Esophagus muscularis mucosa (tissue), 4 donors: ENCODE measurements at places on chromosomes 7 and 10. TPM values are rescaled to one million over a fixed set of nuclear protein-coding genes. Genes with fewer than 3 reads are reported as not detected.

GRCh38 chr7:97770850-97771249 is 39.0 kb downstream of the TAC1 start:
- no peaks in the 10 kb centered on the region for H3K4me1 ChIP-seq
- no peak for DNase-seq
- H3K27ac ChIP-seq, result no peak overlapping the region
- no peaks in the 10 kb centered on the region for H3K27me3 ChIP-seq

DNA sequence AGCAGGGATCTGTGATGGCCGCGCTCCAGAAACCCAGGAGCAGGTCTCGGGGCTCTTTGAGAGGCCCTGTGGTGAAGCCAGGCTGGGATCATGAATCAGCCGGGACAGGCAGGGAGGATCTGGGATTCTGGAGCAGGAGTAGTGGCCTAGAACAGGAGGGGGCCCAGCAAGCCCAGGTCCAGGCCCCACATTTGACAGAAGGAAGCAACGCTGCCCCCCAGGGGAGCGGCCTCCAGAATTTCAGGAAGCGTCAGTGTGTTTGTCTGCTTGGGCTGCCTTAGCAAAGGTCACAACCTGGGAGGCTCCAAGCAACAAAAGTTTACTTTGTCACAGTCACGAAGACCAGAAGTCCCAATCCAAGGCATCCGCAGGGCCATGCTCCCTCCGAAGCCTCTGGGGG is 36.8 kb downstream of the CLRN3 start:
- H3K36me3 ChIP-seq, result no peaks in the 10 kb centered on the region
- peaks cover 18% of the 10 kb centered on the region for H3K27me3 ChIP-seq
- H3K4me1 ChIP-seq, result peaks cover 3% of the 10 kb centered on the region
- H3K27ac ChIP-seq, result no peak overlapping the region
- H3K4me3 ChIP-seq, result no peak overlapping the region
- DNase-seq, result no peak

Gene PKD1L1
- total RNA-seq, result 0.50 TPM

- H3K27ac ChIP-seq, result peak overlapping the region; percentile 81
- H3K4me3 ChIP-seq, result peak overlapping the region; percentile 34
- H3K4me1 ChIP-seq, result peaks cover 31% of the 10 kb centered on the region
- H3K27me3 ChIP-seq, result no peaks in the 10 kb centered on the region
- no peaks in the 10 kb centered on the region for H3K36me3 ChIP-seq
Measured at GRCh38 chr7:29479301-29480200, 84.1 kb upstream of the PRR15 start.

- H3K27me3 ChIP-seq, result no peaks in the 10 kb centered on the region
- H3K4me1 ChIP-seq, result no peaks in the 10 kb centered on the region
- H3K27ac ChIP-seq, result peak overlapping the region; percentile 44
- H3K4me3 ChIP-seq, result peak overlapping the region; percentile 58
- H3K36me3 ChIP-seq, result no peaks in the 10 kb centered on the region
Measured at GRCh38 chr7:150516956-150517745, 2.5 kb downstream of the GIMAP7 start.

DNA sequence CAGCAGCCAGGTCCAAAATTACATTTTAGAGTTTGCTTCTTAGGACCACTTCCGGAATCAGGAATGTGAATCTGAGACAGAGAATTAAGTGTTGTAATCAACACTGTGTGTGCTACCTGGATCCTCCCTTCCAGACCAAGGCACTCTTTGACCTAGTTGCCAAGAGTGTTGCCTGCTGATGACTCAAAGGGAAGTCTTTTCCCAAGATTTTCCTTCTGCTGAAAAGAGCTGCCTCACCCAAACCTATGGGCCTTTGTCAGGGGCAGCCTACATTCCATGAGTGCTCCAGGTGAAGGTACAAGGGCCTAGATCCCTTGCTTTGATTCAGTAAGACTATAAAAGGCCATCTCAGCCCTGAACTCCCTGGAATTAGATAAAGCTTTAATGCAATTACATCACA is 712.5 kb upstream of the ANKRD30A start:
- no peaks in the 10 kb centered on the region for H3K4me1 ChIP-seq
- DNase-seq, result no peak
- H3K27ac ChIP-seq, result no peak overlapping the region
- H3K4me3 ChIP-seq, result no peak overlapping the region
- H3K36me3 ChIP-seq, result no peaks in the 10 kb centered on the region
- no peaks in the 10 kb centered on the region for H3K27me3 ChIP-seq

GRCh38 chr7:85682833-85683620 is 496.2 kb upstream of the SEMA3D start:
- no peaks in the 10 kb centered on the region for H3K4me1 ChIP-seq
- no peaks in the 10 kb centered on the region for H3K27me3 ChIP-seq
- H3K27ac ChIP-seq, result no peak overlapping the region

Gene KMT2E
- 85.8 TPM for total RNA-seq

DNA sequence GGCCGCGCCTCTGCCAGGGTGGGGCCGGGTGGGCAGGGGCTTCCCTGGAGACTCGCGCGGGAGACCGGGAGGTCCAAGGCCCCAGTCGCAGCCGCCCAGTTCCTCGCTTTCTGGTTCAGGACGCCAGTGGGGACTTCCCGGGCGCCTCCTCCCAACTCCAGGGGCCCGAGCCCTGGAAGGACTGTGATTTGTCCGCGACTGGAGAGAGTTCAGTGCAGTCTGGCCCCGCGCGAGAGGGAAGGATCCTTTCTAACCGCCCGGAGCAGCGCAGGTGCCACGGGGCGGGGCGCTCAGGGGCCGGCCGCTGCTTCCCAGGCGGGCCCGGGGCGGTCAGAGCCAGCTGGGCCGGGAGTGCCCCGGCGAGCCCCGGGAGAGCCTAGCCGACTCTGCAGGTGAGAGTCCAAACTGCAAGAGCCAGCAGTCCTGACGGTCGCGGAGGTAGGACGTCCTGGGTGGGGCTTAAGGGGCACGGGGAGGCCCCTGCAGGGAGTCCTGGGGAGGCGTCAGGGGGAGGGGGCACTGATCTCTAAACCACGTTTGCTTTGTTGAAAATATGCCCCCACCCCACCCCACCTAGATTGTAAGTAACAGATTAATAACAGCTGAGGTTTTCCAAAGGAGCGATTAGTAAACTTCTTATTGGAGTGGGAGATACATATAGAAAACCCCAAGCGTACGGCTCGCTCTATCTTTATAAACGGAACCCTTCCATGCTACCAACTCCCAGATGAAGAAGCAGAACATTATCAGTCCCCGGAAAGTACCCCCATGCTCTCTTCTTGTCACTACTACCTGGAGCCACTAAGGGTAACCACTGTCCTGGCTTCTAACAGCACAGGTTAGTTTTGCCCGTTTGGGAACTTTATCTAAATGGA is 8.2 kb downstream of the NKX2-3 start:
- peak overlapping the region; percentile 2 for H3K4me3 ChIP-seq
- no peak overlapping the region for H3K27ac ChIP-seq
- peaks cover 5% of the 10 kb centered on the region for H3K27me3 ChIP-seq
- peaks cover 31% of the 10 kb centered on the region for H3K4me1 ChIP-seq
- DNase-seq, result no peak

DNA sequence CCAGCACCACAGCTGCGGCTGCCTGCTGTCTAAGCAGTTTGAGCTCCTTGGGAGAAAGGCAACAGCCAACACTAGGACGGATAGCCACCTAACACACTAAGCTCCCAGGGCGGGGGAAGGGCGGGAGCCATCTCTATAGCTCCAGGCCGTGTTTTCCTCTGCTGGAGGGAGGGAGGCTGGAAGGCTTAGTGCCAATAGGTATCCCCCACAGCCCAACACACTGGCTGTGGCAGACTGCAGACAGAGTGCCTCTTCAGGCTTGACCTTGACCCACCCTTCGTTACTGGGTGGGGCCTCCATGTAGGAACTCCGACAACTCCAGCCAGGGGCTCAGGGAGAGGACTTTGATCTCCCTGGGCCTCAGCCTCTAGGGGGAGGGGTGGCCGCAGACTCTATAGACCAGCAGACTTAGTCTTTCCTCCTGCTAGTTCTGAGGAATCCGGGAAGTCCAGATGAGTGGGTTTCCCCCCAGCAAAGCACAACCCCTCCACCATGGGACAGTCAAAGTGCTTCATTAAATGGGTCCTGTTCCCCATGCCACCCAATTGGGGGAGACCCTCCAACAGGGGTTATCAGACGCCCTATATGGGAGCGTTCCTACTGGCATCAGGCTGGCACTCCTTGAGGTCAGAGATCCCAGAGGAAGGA is 314.4 kb upstream of the MKI67 start:
- H3K27ac ChIP-seq, result no peak overlapping the region
- no peaks in the 10 kb centered on the region for H3K4me1 ChIP-seq
- H3K36me3 ChIP-seq, result no peaks in the 10 kb centered on the region
- no peak for DNase-seq
- H3K4me3 ChIP-seq, result no peak overlapping the region
- H3K27me3 ChIP-seq, result peaks cover 34% of the 10 kb centered on the region
